ENCODE measurements at places on chromosomes 7 and 10.
A peak's percentile ranks its signal among the peaks of the same experiment; 100 is the strongest.

- DNase-seq, result no peak
Measured at GRCh38 chr7:36180121-36180520, 27.1 kb downstream of the EEPD1 start.

- no peak for DNase-seq
Measured at GRCh38 chr7:8114175-8114574, 145.6 kb downstream of the GLCCI1 start.

DNA sequence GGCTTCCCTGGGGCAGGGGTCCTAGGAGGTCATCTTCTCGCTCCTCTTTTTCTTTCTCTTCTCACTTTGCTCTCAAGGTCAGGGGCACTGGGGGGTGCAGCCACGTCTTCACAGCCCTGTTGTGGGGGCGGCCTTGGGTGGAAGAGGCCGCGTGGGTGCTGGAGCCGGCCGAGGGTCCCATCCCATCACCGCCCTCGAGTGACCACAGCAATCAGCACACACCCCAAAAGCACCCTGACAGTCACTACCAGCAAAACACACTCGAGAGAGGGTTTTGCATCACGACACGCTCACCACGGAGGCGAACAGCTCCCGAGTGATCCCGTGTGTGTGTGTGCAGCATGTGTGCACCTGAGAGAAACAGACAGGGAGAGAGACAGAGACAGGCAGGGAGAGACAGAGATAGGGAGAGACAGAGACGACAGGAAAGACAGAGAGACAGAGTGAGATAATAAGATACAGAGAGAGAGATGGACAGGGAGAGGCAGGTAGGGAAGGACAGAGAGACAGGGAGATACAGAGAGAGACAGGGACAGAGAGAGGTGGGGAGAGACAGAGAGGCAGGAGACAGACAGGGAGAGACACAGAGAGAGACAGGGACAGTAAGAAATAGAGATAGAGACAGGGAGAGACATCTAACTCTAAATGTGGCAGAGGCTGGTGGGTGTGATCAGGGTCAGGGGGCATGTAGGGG, 100.9 kb downstream of the WDR37 start:
- DNase-seq, result no peak

GRCh38 chr10:128275388-128276177, 149.4 kb upstream of the MKI67 start:
- no peak for DNase-seq

- no peak for DNase-seq
Measured at GRCh38 chr7:149775176-149775556, 1.8 kb upstream of the ZNF467 start.

GRCh38 chr7:100215895-100216294, 3.9 kb upstream of the PVRIG start:
- no peak for DNase-seq

DNA sequence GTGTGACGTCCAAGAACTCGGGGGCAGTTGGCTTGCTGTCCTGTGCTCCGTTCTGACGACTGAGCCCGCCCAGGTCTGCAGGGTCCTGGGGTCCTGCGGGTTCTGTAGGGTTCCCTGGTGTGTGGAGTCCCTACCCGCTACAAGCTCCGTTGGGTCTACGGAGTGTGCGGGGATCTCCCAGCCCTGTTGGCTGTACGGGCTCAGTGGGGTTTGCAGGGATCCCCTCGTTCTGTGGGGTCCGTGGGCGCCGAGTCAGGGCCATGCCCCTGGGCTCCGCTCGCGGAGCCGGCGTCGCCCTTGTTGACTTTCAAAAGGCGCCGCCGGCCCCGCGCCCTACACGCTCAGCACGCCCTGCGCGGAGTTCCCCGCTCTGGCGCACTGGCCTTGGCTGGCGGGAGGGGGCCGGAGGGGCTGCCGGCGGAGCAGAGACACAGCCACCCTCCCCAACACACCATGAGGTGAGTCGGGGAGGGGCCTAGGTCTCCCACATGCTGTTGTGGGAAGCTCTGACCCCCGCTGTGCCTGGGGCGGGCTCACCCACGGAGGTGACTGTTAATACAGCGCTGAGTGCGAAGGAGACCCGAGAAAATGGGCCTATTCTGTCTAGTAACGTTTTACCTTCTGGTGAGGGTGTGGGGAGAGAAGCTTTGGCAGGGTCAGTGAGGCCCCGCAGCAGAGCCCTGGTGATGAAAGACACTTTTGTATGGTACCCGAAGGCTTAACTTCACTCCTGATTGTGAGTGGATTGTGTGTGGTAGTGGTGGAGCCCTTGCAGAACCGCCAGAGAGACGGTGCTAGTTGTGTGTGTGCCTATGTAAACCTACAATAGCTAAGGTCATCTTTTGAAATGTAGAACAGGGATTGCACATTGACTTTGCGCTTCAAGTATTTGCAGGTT, 8.1 kb downstream of the TASOR2 start:
- no peak for DNase-seq

DNA sequence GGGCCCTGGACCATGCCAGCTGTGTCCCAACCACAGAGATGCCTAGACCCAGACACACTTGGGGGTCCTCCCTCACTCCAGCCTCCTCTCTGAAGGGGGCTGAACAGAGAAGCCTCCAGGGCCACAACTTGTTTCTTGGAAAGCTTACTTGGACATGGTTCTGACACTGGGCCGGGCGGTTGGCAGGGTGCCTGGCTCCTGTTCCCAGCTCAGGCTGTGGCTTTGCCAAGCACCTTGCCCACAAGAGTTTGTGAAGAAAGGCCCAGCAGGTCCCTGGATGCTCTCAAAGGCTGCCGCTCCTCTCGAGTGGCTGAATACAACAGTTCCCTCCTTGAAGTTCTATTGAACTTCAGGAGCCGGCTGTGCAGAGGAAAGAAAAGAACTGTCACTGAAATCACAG, 181.6 kb downstream of the PTPN20 start:
- DNase-seq, result peak; percentile 28

GRCh38 chr10:129174232-129175014, 292.6 kb upstream of the MGMT start:
- DNase-seq, result no peak

DNA sequence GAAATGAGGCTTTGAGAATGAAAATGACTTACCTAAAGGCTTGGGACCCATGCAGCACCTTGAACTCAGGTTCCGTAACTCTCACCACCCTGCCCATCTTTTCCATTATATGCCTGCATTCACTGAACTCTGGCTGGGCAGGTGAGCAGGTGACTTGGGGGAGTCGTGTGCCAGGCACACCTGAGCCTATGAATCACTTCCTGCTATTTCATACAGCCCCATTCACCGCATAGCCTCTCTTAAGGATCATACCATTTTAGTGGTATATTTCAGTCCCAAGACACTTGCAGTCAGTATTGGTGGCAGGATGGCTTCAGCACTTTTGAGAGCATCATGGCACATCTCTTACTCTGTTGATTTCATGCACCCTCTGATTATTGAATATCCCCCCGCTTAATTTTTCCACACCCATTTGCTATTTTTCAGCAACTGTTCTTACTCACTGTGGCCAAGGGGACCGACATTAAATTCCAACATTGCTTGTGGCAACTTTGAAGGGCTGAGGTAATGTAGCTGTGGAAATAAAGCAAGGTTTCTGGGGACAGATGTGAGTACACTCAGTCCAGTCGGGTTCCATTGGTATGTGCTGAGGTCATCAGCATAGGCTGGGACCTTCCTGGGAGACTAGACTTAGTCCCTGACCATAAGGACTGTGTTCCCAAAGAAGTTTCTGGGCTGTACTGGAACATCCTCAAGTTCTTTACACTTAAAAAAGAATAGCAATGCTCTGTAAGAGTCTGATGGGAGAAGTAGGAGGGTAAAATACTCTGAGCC, 39.8 kb upstream of the ZNF438 start:
- no peak for DNase-seq

DNA sequence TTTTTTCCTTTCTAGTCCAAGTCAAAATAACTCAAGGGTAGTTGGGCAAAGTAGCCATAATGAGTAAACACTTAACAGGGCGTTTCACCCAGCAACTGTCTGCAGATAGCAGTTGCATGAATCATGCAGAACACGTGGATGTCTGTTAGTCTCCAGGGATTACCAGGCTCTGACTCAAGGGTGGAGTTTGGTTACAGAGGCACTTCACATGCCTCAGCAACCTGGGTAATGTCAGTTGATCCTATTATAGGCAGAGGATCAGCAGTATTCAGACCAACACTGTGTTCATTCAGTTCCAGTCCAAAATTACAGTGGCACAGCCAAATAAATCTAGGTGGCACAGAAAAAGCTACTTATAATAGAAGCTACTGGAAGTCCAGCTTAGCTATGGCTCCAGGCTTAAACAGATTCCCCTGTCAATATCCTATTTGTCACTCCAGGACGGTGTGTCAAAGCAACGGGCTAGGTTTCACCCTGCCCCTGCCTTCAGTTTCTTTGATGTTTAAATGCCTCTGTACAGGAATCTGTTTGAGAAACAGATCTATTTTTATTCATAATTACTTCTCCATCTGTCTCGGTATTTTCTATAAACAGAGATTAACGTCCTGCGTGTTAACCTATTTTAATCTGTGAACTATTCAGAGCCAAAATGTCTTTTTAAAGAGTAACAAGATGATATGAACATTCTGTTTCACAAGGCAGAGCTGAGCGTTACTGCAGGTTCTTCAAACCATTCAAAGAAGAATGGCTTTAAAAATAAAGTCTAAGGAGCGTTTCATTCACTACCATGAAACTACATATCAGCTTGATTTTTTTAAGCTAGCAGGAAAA, 162.6 kb upstream of the AKR1E2 start:
- no peak for DNase-seq

DNA sequence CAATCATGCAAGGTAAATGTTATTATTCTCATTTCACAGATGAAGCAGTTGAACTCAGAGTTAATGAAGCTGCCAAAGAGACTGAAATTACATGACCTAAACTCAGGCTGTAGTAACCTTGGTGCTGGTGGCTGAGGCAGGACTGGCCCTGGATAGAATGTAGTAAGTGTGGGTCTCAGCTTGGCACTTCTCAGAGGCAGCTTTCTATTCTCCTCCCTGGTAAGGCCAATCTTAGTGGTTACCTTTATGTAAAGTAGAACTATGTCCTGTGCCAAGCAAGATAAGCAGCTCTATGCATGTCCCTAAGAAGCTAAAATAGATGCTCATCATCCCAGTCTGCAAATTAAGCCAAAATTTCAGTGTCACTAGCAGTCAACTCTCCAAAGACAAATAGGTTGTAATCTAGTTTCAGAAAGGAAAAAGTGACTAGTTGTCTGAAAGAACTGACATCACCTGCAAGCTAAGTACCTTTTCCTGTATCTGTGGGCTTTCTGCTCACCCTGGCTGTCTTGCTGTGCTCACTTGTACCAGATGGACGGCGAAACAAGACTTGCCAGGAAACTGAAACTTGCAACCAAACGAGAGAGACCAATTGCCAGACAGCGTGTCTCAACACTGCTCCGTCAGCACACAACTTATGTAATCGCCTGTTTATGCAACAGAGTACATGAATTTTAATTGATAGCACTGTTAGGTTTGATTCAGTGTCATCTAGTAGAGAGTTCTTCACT, 43.7 kb downstream of the CH25H start:
- DNase-seq, result peak; percentile 25

GRCh38 chr7:28840592-28840995, 117.5 kb downstream of the TRIL start:
- DNase-seq, result no peak

DNA sequence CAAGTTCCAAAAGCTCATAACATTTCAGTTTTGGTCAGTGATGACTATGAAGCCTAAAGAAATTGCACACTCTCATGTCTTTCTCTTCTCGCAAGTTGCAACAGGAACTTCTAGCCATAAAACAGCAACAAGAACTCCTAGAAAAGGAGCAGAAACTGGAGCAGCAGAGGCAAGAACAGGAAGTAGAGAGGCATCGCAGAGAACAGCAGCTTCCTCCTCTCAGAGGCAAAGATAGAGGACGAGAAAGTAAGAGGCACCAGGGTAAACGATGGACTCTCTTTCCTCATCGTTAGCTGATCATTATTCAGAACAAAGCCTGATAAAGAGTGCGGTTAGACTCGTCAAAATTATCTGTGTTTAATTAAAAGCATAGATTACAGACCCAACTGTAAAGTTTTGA, 94.7 kb downstream of the HDAC9 start:
- no peak for DNase-seq

- no peak for DNase-seq
Measured at GRCh38 chr7:85162721-85163120, 24.1 kb downstream of the SEMA3D start.

DNA sequence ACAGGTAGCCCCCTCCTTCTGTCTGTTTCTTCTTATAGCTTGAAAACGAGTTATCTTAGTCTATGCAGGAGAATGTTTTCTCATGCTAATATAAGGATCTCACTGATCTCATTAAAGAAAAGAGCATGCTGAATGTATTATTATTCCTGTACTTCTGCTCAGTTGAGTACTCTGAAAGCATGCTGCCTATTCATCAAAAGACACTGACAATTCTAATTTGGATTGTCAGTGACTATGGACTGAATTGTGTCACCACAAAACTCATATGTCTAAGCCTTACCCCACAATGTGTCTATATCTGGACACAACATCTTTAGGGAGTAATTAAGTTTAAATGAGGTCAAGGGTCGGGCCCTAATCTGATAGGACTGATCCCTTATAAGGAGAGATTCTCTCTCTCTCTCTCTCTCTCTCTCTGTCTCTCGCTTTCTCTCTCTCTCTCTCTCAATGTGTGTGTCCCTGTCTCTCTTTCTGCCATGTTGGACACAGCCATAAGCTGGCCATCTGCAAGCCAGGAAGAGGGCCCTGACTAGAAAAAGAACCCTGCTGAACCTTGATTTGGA, 98.4 kb downstream of the GNAT3 start:
- no peak for DNase-seq

DNA sequence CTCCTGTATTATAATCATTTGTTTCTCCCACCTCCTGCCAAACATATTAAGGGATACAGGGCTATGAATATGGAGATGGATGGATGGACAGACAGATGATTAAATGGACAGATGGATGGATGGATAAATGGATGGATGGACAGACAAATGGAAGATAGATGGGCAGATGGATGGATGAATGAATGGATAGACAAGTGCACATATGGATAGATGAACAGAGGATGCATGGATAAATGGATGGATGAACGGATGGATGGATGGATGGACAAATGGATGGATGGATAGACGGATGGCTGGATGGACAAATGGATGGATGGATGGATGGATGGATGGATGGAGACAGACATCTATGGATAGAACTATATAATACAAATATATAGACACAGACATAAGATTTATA, 59.8 kb downstream of the EBF3 start:
- no peak for DNase-seq

Data from putamen (tissue), 1 donor.